ENCODE measurements at places on chromosomes 5 and 9.

GRCh38 chr5:4523038-4523437 lies 617.1 kb upstream of the ADAMTS16 start:
- no peak for DNase-seq

DNA sequence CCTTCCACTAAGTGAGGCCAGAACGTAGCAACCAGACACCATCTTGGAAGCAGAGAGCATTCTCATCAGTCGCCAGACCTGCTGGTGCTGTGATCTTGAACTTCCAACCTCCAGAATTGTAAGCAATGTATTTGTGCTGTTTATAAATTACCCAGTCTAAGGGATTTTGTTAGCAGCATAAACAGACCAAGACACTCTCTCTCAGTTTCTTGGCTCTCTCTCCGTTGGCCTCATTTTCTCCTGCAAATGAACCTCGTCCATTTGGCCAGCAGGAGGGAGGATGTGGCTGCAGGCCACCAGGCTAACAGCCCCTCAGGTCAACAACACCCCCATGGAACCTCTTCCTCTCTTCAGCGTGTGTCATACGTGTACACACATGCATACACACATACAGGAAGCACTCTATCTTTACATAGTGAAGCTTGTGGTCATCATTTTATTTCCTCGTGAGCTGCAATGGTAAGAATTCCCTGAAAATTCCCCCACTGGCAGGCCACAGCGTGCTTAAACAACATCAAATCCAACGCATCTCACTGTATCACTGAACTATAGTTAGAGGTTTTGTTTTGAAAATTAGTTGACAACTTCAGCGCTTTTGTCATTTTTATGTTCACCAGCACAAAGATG lies 62.8 kb upstream of the PPP1R26 start:
- DNase-seq = no peak

GRCh38 chr9:1284727-1285126 lies 234.6 kb downstream of the DMRT2 start:
- DNase-seq = no peak

- DNase-seq = no peak
Observed at GRCh38 chr9:134585746-134586706, 55.6 kb upstream of the COL5A1 start.

DNA sequence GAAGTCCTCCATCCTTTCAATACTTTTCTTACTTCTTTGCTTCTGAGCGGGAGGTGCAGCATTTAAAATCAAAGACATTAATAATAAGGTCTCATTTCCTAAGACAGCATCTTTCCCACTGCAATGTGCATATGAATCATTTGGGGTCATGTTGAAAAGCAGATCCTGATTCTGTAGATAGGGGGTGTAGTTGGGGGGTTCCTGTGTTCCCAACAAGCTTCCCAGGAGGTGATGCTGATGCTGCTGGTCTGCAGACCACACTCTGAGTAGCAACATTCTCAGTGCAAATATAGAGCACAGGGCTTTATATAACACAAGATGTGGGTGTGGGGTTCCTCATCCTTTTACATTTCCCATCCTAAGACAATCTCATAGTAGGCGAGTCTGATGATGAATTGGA lies 126.5 kb upstream of the PALM2AKAP2 start:
- DNase-seq = no peak

DNA sequence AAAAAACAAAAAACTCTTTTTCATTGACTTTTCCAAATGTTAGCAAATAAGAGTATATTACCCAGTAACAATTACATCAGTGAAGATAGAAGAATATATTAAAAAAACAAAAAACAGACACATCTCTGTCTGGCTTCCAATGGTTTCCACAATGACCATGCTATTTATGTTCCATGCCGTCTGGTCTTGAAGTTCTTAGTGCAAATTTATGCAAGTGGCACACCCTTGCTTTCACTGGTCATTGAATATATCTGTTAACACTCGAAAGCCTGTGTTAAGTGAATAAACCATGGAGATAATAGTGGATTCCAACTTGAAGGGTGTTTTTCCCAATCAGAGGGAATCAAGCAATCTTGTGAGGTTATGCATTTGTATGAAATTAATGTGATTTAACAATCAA lies 291.9 kb downstream of the KCTD16 start:
- DNase-seq = no peak

GRCh38 chr5:86981898-86982297 lies 285.8 kb upstream of the RASA1 start:
- no peak for DNase-seq

Data from ovary (tissue), 10 donors.